Stimulated activated CD4-positive, alpha-beta T cell treated with anti-CD3 and anti-CD28 coated beads, Interleukin-4, amount 100 ng/mL, for 4 hours (primary cell): ENCODE measurements at places on chromosomes 7 and 10.

DNA sequence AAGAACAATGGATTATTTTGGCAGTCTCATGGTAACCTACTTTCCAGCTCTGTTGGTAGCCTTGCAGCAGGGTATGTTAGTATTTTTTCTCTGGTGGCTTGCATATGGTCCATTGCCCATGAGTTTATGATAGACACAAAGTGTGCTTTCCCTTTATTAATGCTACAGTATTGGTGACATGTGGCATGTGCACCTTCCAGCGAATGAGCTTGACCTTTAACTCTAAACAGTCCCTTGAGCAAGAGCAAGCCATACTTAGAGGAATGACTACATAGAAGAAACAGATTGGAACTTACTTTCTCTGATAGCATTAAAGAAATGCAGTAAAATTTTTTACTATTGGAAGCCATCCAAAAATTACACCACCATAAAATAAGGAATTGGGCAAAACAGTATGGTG, 73.9 kb downstream of the VTI1A start:
- DNase-seq = no peak

GRCh38 chr10:118966850-118967125, 62.7 kb upstream of the NANOS1 start:
- DNase-seq = no peak

DNA sequence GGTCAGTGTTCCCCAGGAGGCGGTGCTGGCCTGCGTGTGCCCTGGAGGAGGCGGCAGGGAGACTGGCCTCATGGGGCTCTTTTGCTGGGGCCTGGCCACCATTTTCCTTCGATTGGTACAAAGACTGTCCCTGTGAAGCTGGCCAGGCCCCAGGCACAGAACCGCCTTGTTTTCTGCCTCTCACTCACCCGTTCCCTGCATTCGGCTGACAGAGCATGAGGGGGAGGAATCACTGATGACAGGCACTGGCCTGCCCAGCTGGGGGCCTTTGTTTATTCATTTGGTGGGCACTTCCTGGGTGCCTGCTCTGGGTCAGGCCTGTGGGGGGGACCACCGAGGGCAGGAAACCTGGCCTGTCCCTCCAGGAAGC, 139.2 kb downstream of the FAM53B start:
- no peak for DNase-seq

GRCh38 chr7:31683445-31684225, 3.4 kb upstream of the PPP1R17 start:
- DNase-seq = no peak

GRCh38 chr10:97079448-97079847, 106.3 kb downstream of the SLIT1 start:
- DNase-seq = no peak

DNA sequence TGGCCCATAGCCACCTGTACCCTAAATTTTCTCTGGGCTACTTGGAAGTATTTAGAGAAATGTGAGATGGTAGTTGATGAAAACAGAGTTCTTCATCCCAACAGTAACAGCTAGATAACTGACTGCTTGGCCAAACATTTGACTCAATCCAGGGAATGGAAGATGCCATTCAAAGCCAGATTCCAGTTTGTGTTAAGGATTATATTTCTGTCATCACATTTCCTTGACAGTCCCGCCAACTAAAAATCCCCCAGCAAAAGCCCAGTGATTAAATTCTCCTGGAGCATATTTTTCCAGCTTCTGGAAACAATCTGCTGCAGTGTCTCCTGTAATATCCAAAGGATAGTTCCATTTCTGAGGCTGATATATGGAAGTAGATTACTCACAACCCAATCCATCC, 45.4 kb upstream of the PTN start:
- DNase-seq = no peak

GRCh38 chr7:134844200-134844599, 64.8 kb downstream of the CALD1 start:
- DNase-seq = no peak

DNA sequence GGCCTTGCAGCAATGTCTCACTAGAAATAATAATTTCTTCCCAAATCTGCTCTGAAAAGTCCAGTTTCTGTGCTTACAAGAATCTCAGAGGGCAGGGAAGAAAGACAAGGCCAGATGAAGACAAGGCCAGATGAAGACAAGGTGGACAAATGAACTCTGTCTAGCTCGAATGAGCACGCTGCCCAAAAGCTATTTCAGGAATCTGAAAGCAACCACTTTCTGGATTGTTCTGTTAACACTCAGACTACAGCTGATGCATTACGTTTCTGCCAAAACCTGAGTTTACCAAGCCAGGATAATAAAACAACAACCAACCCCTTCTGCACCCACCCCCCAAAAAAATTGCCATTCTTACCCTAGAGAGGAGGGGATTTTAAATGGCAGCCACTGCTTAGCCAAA, 1073.6 kb downstream of the SORCS3 start:
- no peak for DNase-seq

- no peak for DNase-seq
Measured at GRCh38 chr10:60167050-60167449, 222.6 kb downstream of the ANK3 start.

GRCh38 chr10:108424656-108425055, 1260.2 kb upstream of the SORCS1 start:
- DNase-seq = no peak

GRCh38 chr10:30775779-30776591, 146.4 kb upstream of the LYZL2 start:
- no peak for DNase-seq

- DNase-seq = no peak
Measured at GRCh38 chr7:117759950-117760640, 113.1 kb downstream of the CTTNBP2 start.
